ENCODE measurements at places on chromosomes 1 and 21.

GRCh38 chr1:171769754-171770153 lies 11.7 kb upstream of the METTL13 start:
- no peak for DNase-seq

- DNase-seq, result no peak
Measured at GRCh38 chr1:229271448-229272159, 693 bp downstream of the RAB4A start.

DNA sequence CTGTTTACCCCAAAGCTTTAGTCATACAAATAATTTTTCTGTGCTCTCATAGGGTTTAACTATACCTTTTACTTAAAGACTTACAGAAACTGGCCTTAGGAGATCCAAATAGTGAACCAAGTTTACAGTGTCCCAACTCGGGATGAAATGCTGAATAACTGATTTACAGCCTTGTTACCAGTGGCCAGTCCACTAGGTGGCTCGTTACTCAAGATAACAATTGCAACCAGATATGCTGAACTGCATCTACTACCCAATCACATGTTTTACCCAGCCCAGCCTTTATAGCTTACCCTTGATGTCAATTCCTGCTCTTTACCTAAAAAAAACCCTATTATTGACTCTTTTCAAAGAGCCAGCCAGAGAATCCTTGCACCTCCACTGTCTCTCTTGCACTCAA lies 1148.8 kb upstream of the ADGRL4 start:
- DNase-seq, result no peak

DNA sequence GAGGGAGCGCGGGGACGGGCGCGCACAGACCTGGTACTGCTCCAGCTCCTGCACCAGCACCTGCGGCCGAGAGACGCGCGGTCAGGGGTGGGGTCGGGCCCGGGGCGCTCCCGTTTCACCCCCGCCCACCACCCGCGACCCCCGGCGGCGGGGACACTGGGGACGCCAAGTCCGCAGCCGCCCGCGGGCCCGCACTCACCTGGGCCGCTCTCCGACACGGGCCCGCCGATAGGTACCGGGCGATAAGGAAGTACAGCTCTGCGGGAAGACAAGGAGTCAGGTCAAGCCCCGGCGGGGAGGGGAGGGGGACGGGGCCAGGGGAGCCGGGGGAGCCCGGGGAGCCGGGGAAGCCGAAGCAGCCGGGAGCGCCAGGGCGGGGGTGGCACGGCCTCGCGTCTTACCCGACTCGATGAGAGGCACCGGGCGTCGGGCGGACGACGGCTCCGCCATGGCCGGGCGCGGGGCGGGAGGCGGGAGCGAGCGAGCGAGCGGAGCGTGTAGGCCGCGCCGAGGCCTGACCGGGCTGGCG lies 326 bp downstream of the BRWD1 start:
- DNase-seq, result no peak
